Midbrain (tissue), 1 donor: ENCODE measurements at places on chromosomes 12 and 14.

DNA sequence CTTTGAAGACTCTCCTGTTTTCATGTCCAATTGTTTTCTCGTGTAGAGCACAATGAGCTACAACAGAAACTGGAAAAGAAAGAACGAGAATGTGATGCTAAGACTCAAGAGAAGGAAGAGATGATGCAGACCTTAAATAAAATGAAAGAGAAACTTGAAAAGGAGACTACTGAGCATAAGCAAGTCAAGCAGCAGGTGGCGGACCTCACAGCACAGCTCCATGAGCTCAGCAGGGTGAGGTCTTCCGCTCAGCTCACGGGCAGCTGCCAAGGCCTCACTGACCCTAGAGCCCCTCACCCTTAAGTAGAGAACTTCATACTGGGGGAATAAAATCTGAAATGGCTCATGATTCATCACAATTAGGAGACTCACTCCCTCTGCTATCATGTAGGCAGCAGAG is 134.7 kb downstream of the GPR135 start:
- no peak for DNase-seq

DNA sequence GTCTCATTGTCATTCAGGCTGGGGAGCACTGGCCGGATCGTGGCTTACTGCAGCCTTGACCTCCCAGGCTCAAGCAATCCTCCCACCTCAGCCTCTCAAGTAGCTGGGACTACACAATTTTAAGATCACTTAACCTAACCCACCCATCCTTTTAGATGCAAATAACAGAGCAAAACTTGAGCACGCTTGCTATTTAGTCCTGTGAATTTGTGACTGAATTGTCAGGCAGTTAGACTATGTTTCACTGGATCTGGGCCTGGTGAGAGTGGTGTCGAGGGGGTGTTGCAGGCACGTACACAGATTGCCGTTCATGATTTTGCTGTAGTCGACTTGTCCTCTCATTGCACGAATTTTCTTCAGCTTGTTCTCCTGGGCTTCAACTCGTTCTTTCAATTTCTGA is 38.2 kb downstream of the ZFYVE21 start:
- DNase-seq: no peak

- DNase-seq: no peak
Measured at GRCh38 chr12:131604859-131605258, 106.0 kb upstream of the SFSWAP start.

DNA sequence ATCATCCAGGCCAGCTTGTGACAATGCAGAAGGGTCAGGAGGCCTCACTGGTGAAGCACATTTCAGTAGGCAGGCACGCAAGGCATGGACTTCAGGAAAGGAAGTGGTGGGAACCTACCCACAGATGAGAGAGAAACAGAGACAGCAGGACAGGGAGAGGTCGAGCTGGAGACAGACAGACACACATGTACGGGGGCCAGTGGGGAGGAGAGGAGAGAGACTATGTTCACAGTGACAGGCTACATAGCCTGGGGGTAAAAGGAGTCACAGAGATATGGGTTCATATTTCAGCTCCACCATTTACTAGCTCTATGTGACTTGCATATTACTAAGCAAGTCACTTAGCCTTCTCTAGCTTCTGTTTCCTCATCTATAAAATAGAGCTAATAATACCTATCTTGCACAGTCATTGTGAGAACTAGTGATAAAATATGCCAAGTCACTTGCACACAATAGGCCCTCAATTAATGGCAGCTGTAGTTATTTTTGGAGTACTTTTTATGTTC is 91.1 kb upstream of the FUT8 start:
- DNase-seq: no peak

DNA sequence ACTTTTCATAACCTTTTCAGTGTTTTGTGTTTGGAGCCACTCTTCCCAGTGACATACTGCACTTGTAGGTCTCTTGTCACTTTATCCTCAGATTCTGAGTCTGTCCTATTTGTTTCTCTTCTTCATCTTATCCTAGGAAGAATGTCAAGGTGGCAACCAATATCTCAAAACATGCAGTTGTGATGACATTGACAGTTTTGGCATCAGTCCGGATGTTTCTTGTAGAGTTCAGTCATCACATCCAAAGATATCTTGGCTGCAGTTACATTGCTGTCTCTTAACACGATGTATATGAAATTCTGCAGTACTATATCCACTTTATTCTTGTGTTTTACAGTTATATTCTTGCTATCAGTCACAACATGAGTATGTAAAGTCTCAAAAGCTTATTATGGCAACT is 6.4 kb downstream of the ADIPOR2 start:
- no peak for DNase-seq

GRCh38 chr12:71276541-71276940 is 118.7 kb upstream of the TSPAN8 start:
- DNase-seq: no peak

DNA sequence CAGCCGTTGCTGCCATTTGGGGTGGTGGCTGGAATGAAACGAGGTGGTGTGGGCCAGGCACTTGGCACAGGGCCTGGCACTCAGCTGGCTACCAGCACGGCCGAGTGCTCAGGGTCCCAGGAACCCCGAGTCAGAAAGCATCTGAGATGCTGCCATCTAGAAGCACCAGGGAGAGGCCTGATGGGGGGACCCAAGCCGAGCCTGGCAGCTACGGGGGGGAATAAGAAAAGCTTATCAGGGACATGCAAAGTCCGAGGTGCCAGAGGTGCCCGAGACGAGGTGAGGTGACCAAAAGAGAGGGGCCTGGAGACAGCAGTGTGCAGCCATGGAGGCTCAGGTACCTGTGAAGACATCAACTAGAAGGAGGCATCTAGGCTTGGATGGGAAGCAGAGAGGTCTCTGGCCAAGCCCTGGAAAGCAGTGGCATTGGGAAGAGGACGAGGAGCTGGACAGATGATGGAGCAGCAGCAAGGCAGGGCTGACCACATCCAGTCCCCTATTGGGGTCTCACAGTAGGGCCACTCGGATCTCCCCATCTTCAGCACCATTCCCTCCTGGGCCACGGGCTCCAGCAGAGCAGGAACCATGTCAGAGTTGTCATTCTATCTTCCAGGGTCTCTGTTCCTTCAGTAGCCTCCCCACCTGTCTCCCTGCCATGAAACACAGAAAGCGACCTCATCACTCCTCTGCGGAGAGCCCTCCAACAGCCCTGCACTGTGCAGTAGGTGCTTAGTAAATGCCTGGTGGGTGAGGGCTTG is 59.3 kb upstream of the DIO3 start:
- DNase-seq: no peak

DNA sequence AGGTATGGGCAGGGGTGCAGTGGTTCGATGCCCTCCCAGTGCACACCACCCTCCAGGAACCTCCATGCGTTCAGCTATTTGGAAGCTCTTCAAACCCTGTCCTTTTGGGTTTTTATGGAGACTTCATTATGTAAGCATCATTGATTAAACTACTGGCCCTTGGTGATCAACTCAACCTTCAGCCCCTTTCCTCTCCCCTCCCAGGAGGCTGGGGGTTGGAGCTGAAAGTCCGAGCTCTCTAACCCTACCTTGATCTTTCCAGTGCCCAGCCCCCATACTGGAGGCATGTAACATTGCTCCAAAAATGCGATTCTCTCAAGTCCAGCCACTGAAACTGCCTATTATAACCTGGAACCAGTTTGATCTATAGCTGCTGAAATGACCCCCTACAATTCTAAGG is 188.1 kb downstream of the IPO8 start:
- DNase-seq: no peak

DNA sequence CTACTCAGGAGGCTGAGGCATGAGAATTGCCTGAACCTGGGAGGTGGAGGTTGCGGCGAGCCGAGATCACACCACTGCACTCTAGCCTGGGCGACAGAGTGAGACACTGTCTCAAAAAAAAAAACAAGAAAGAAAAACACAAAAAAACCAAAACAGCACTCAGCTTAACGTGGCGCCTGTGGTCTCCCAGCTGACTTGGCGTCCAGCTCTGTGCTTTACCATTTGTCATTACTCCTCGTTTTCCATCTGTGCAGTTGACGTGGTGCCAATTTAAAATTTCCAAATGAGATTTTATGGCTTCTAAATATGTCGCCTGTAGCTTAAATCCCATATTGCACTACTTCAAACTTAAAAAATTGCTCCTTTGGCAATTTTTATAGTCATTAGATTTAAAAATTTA is 2.0 kb downstream of the MGP start:
- DNase-seq: no peak

DNA sequence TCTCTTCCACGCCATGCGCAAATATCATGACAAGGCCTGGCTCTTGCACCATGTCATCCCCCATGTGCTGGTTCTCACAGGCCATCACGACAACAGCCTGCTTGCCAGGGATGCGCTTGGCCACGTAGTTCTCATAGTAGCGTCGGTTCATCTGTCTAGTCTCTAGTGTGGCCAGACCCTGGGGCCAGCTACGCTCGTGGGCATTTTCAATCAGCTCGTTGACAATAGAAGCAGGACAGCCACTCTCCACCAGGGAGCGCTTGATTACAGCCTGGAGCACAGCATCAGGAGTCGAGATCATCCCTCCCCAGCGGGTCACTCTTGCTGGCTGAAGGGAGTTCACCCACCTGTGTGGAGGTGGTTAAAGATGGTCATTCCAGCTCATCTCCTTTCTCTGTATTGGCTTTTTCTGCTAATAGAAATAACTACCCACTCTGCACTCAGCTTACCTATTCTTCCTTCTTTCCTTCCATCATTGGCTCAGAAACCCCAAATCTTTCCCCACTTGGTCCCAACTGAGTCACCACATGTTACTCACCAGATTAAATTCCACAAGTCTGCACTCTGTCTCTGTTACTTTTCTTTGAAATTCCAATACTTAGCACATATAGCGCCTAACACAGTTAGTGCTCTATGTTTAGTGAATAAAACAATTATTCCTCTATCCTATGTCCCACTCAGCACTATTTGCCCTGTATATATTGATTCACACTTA is 15.1 kb downstream of the RNF41 start:
- DNase-seq: no peak

GRCh38 chr12:89258240-89258969 is 93.9 kb downstream of the DUSP6 start:
- DNase-seq: no peak

- no peak for DNase-seq
Measured at GRCh38 chr12:75641031-75641780, 129.8 kb upstream of the KRR1 start.

GRCh38 chr12:122819209-122819785 is 16.0 kb upstream of the HIP1R start:
- DNase-seq: no peak

DNA sequence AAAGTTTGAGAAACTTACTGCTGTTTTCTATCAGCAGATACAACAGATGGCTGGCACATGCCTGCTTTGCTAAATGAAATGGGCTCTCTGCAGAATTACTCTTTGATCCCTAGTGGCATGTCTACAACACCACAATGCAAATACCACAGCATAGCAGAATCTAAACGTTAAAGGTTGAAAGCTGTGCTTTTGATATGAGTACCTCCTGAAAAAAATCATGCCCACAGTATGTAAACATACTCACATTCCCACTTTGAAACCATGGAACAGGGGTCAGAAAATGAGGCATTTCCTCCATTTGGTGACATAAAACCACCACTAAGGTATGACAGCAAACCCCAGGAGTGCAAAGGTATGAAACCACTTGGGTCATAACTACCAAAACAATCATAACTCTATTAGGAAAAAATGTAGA is 7.5 kb downstream of the WIF1 start:
- DNase-seq: no peak

GRCh38 chr12:6696690-6697583 is 3.7 kb downstream of the PIANP start:
- DNase-seq: no peak

DNA sequence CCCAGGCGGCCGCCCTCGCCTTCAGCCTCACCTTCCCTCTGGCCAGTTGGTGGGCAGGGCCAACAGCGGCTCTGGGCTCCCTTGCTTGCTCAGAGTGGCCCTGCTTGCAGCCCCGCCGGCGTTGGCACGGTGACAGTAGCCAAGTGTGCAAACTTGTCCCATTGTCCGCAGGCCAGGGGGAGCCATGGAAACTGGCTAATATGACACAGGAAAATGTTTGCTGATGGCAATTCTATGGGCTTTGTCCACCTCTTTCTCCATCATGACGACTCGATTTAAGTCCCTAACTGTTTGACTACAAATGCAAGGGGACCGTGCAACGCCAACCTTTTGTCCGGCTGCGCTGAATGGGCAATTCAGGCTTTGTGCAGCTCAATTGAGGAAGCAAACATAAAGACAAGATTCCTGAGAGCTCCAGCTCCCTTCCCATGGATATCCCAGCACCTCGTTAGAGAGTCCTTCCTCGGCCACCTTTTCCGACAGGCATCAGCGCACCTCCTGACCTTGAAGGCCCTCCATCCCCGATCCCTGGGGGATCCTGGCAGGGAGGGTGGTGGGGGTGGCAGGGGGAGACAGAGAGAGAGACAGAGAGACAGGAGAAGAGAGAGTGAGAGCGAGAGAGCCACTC is 785 bp upstream of the FAM181A start:
- DNase-seq: peak; percentile 72

DNA sequence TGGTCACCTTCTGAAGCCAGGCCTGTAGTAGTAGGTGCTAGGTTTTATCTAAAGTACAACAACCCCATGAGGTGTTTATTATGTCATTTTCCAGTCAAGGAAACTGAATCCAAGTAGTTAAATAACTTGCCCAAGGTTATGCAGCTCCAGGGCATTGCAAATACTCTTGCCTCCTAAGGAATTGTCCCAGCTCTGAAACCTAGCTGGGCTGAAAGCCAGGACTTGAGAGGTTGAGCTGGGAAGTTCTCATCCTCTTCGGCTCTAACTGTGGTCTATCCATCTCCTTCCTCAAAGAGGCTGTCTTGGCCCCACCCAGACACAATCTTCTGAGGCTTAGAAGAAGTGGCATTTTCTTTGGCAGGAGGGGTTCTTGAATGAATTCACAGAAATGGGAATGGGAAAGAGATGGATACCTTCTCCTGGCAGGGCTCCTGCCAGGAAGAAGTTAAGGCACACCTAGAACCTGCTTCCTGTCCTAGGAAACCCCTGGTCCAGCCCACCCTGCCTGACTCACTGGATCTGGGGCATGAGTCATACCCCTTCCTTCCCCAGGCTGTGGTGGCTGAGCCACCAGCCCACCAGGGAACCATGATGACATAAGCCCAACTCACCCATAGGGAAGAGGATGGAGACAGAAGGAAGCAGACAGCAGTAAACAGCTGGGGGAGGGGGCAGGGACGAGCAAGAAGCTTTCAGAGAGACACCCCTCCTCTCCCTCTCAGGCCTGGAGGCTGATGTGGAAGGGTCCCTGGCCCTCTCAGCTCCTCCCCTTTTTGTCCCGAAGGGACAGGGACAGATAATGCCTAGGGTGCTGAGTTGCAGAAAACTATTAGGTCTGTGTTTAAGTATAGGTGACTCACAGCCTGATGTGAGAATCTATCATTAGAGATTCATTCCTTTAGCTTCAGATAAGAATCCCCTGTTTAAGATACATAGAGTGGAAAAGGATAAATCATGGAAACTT is 2.1 kb upstream of the PLEK2 start:
- DNase-seq: no peak
